Coronary artery (tissue), 2 donors: ENCODE measurements at places on chromosomes 6 and 20.

DNA sequence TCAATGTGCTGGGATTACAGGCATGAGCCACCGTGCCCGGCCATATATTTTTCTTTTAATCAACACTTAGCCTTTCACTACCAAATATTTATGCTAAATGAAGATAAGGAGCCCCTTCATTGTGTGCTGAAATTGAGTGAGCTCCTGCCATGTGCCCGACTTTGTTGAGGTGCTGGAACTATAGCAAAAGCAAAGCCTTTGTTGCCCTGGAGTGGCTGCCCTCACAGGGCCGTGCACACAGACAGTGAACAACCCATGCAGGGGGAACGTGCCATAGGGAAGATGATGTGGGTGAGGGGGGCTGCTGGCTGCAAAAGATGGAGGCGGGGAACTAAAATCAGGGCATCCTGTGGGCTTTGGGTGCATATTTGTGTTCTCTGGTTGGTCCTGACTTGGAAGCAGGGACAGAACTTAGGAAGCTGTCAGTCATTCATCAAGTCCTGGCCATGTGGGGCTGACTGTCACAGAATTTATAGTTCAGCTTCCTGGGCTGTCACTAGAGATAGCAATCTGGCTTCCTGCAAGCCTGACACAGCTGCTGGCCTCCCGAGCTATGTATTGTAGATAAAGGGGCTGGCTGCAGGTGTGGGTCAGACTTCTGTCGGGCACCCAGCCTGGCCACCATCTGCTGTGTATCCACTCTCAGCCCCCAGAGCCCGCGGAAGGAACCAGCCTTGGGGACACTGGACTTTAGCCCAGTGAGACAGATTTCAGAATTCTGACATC lies 56.8 kb upstream of the MPC1 start:
- no peak for DNase-seq

GRCh38 chr6:120871416-120872261 lies 462.6 kb downstream of the TBC1D32 start:
- DNase-seq: no peak

DNA sequence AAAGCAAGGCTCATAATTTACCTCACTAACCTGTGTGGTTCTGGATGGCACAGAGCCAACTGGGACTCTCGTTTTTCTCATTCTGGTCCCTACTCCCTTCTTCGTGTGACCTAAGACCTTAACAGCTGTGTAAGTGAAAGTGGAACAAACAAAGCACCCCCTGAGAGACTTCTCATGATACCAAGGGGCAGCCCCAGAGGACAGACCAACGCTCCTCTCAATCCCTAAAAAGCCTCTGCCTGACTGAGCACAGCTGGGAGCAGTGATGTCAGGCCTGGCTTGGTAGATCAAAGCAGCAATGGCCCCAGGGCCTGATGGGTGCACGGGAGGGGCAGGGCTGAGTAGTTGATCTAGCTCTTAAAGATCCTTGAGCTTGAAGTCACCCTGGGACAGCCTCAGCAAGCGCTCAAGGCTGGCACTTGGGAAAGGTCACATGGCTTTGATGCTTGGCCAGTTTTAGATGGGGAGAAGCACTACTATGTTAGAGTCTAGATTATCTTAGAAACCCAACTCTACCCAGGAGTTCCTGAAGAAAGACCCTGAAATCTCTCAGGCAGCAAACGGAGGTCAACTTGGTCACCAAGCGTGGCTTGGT lies 16.2 kb upstream of the TGM2 start:
- peak; percentile 65 for DNase-seq

GRCh38 chr6:154878871-154879491 lies 116.1 kb upstream of the TIAM2 start:
- DNase-seq: no peak

- DNase-seq: no peak
Observed at GRCh38 chr6:142885182-142885867, 59.7 kb downstream of the HIVEP2 start.

DNA sequence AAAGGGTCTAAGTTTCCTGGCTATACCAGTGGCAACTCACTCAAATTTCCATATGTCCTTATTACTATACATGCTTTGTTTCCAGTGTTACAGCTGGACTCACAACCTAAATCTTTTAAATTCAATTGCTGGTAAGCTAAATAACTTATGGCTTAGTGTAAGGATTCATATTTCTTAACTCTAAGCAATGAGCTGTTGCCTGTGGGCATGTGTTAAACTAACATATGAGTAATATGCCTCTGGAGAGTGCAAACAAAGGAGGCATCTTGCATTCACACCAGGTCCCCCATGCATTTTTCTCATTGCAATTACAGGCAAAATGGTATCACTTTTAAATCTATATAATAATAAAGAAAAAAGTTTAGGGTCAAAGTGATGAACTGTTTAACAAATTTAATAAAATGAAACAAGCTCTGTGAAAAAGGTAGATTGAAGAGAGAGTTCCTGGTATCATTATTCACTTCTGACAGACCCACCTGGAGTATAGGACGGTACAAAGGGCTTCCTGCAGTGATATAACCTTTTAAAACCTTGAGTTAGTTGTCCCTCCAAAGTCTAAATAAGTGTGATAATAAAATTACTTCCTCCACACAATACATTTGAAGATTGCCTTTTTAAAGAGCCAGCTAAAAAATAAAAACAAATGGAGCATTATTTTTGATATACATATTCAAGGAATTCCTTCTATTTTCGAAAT lies 57.6 kb upstream of the HMGCLL1 start:
- no peak for DNase-seq

GRCh38 chr6:63750400-63750799 lies 114.8 kb downstream of the PHF3 start:
- no peak for DNase-seq

DNA sequence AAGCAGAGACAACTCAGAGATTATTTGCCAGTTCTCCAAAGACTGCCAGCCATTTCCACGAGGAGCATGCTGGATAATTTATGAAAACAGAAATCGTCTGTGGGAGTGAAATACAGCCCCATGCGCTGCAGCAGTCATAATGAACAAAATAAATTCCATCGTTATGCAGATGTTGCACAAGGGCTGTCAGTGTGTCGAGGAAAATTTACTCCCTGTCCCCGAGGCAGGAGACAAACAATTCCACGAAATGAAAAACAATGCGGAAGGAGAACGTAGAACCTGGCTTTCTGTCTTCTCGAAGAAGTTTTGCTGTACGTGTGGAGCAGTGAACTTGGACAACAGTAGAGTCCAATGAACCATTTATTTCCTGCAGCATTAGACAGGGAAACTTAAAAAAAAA lies 399.4 kb downstream of the CD83 start:
- no peak for DNase-seq

GRCh38 chr6:141321493-141322347 lies 811.0 kb upstream of the GJE1 start:
- no peak for DNase-seq

GRCh38 chr20:26216025-26216424 lies 519.4 kb upstream of the ZNF337 start:
- DNase-seq: no peak

GRCh38 chr6:141906569-141907080 lies 226.1 kb upstream of the GJE1 start:
- no peak for DNase-seq

GRCh38 chr6:122788208-122788607 lies 850 bp upstream of the SMPDL3A start:
- no peak for DNase-seq

GRCh38 chr6:34580707-34581560 lies 24.8 kb upstream of the SPDEF start:
- DNase-seq: no peak

GRCh38 chr6:40894962-40895799 lies 143.8 kb downstream of the UNC5CL start:
- peak; percentile 67 for DNase-seq

GRCh38 chr6:132365281-132365907 lies 35.9 kb downstream of the MOXD1 start:
- DNase-seq: no peak

DNA sequence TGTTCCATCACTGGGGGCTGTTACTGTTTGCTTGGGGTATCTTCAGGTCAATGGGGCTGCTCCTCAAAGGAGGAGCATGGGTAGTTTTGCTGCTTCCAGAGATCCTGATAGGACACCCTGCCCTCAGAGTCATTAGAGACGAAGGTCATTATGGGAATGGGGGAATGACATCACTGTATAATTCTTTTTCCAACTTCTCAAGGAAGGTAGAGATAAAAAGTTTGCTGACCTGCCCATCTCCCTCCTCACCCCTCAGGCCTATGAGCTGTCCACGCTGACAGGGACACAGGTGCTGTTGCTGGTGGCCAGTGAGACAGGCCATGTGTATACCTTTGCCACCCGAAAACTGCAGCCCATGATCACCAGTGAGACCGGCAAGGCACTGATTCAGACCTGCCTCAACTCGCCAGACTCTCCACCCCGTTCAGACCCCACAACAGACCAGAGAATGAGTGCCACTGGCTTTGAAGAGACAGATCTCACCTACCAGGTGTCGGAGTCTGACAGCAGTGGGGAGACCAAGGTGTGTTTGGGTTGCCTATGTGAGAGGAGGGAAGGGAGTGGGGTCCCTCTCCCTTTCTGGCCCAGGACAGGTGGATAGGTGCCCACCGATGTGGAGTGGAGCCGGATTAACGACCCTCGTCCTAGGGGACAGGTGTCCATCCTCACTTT lies 2.7 kb downstream of the SRF start:
- DNase-seq: no peak

- DNase-seq: no peak
Observed at GRCh38 chr6:158972241-158973233, 27.5 kb downstream of the RSPH3 start.

- DNase-seq: no peak
Observed at GRCh38 chr6:41061196-41061726, 8.3 kb downstream of the APOBEC2 start.
